Cardiac fibroblast (primary cell): ENCODE measurements at places on chromosomes 16 and 17.

DNA sequence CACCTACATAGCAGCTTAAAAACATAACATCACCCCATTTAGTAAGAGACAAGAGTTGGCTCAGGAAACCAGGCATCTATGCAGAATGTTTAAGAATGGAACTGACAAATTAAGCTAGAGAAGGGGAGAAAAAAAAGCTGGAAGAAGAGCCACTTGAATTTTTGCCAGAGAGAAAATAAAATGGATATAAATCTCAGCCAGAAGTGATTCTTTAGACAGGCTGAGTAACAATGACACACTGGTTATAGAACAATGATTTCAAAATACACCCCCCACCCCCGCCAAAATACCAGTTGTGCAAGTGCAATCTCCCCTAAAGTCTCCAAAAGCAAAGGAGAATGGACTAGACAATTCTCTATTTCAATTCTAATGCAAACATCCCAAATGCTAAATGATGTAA, 22.4 kb downstream of the LSM12 start:
- DNase-seq, result peak; percentile 59

DNA sequence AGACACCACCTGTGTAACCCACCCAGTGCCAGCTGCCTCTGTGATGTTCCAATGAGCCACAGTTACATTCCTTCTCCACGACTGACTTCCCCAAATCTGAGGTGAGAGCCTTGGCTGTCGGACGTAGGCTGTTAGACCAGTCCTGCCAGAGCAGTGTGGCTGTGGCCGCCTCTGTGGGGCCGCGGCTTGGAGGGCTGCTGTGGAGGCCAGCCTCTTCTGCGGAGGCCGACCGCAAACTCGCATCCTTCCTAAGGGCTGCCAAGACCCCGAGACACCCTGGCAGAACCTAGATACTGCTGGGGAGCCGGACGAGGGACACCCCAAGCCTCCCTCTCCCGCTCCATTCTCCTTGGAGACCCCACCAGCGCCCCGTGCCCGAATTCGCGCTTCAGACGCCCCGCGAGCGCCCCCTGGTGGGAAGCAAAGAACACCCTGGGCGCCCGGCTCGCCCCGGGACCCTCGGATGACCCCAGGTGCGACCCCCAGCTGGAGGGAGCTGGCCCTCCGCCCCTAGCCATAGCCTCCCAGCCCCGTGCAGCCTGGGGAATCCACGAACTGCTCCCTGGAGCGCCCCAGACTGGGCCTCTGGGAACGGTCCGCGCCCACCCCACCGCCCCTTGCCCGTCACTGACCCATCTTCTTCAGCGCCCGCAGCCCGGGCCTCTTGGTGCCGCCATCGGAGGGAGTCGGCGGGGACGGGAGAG, 547 bp downstream of the PLCD3 start:
- no peak for DNase-seq

GRCh38 chr17:39636587-39636926, 387 bp upstream of the STARD3 start:
- DNase-seq, result no peak

DNA sequence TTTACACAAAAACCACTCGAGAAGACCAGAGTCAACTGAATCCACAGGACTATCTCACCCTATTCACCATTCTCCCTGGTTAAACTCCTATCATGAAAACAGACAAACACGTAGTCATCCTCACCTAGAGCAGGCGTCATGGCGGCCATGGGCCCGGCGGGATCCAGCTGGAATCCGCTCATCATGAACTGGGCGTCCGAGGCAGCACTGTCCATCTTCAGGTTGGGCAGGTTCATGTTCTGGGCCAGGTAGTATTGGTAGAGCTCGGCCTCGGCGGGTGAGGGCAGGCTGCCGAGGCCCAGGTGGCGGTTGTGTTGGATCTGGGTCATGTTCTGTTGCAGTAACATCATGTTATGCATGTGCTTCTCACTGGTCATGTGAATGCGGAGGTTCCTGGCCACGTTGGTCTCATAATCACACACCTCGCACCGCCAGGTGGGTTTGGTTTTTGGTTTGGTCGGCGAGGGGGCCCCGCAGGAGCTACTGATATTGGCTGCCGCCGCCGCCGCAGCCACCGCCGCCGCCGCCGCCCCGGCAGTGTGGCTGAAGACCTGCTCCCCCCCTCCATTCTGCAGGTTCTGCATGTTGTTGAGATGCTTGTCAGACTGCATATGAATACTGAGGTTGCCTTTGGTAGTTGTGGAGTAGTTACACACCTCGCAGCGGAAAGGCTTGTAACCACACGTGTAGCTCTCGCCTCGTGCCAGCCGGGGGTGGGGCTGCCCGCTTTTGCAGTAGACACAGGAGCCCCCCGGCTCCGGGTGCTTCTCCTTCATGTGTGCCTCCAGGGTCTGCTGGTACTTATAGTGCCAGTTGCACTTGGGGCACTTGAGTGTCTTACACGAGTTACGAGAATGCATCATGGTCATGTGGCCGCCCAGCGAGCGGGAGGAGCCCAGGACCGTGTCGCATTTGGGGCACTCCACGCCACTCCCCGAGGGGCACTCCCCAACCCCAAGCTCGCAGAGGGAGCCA, 90.3 kb downstream of the ZFHX3 start:
- DNase-seq, result no peak

DNA sequence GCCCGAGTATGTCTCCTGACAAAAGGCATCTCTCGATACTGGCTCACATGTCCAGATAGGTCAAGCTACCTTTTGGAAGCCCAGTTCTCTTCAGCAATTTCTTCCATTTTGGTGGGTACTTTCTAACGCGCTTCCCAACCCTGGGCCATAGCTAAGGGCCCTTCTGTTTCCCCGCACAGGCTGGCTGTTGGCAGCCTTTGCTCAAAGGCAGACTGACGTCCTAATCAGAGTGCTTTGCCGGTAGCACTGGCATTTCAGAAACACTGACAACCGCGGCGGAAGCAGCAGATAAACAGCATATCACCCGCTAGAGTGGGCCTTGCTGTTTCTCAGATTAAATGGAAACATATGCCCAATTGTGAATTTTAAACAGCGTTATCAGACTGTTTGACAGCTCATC, 49.3 kb upstream of the MPHOSPH6 start:
- DNase-seq, result no peak

DNA sequence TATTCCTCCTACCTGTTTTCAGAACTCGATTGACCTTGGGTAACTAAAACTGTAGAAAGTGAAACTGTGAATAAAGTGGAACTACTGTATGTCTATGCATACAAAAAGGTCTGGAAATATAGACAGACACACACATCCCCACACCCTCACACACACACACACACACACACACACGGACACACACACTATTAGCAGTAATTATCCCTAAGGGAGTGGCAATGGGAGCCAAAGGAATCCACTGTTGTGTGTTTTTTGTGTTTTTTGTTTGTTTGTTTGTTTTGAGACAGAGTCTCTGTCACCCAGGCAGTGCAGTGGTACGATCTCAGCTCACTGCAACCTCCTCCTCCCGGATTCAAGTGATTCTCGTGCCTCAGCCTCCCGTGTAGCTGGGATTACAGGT, 26.6 kb upstream of the SRCIN1 start:
- DNase-seq, result no peak

- DNase-seq, result no peak
Measured at GRCh38 chr16:27868180-27868579, 195.3 kb downstream of the GSG1L start.

GRCh38 chr17:19876529-19877161, 8.9 kb upstream of the ULK2 start:
- no peak for DNase-seq

DNA sequence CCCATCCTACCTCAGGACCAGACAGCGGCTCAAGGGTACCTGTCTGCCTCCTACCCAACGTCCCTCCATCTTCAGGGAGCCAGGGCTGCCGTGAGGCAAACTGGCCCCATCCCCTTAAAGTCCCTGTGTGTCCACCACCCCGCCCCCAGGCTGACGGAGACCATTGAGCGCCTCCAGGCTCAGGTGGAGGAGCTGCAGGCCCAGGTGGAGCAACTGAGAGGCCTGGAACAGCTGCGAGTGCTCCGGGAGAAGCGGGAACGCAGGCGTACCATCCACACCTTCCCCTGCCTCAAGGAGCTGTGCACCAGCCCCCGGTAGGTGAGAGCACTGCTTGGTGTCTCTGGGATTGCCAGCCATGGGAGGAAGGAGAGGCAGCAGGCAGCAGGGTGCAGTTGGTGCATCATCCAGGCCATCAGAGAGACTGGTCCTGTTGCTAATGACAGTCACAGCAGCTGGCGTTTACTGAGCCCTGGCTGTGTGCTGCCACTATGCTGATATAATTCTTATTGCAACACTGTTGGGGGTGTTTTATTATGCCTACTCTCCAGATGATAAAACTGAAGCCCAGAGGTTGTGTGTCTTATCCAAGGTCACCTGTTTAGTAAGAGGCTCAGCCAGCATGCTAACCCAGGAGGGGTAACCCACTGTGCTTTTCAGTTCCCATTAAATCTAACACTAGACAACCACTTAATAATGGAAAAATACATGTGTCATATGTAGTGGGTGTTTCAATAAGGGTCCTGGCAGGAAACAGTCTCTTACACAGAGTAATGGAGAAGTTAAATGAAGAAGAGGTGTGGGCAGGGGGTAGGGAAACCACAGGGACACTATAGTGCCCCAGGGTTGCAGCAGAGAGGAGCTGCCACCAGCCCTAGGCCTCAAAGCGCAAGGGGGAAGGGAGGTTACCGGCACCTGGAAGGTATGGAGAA, 10.3 kb upstream of the MRPL58 start:
- DNase-seq, result no peak

DNA sequence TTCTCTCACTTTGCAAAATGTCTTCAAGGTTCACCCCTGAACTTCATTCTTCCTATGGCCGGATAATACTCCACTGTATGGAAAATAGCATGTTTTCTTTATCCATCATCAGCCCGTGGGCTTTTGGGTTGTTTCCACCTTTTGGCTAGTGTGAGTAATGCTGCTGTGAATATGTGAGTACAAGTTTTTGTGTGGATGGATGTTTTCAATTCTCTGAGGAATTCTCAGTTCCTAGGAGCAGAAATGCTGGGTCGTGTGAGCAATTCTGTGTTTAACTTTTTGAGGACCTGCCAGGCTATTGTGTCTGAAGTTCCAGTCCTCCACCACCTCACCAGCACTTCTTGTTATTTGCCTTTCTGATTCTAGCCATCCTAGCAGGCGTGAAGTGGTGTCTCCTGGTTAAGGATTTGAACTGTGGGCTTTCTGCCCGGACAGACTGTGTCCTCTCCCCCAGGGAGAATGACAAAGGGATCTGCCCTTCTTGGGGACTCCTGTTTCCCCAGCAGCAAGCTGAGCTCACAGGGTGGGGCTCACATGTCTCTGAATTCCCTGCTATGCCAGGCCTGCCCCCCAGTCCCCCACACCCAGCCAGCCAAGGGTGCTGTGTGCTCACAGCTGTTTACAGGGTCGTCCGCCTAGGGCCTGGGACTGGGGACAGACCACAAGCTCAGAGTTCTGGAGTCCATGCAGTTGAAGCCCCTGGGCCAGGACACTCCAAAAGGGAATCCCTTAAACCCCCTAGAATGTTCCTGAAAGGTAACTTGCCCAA, 92.2 kb upstream of the CIBAR2 start:
- DNase-seq, result peak; percentile 93

- no peak for DNase-seq
Measured at GRCh38 chr17:48644910-48645557, 18.9 kb upstream of the HOXB9 start.

DNA sequence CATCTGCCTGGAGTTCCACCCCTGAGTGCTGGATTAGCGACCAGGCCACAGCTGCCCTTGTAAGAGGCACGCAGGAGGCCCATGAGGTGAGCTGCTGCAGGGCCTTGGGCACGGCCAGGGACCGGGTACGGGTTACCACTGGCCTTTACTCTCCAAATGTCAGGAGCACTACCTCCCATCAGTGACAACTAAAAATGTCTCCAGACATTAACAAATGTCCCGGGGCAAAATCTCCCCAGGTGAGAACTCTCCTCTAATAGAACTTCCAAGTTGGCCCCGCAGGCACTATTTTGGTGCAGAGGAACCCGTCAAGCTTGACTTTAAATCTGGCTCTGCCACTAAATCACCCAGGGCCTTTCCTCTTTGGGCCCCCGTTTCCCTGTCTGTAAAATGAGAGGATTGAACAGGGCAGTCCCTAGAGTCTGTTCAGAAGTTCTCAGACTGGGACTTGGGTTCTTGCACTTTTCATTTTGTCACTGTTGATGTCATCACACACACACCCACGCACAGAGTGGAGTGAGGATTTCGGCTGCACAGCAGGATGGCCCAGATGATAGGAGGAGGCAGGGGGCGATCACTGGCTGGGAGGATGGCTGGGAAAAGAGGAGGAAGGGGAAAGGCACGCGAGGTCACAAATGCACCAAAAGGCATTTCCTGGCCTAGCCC, 24.5 kb upstream of the MAPT start:
- DNase-seq, result no peak

GRCh38 chr17:9403257-9403656, 172.4 kb downstream of the STX8 start:
- no peak for DNase-seq

- DNase-seq, result no peak
Measured at GRCh38 chr16:50244504-50245416, 21.6 kb upstream of the ADCY7 start.

GRCh38 chr17:4229627-4230541, 33.9 kb downstream of the ANKFY1 start:
- peak; percentile 99 for DNase-seq

GRCh38 chr17:69864462-69864861, 210.6 kb upstream of the KCNJ16 start:
- no peak for DNase-seq

GRCh38 chr17:81445642-81446503, 50.6 kb downstream of the BAHCC1 start:
- DNase-seq, result no peak

DNA sequence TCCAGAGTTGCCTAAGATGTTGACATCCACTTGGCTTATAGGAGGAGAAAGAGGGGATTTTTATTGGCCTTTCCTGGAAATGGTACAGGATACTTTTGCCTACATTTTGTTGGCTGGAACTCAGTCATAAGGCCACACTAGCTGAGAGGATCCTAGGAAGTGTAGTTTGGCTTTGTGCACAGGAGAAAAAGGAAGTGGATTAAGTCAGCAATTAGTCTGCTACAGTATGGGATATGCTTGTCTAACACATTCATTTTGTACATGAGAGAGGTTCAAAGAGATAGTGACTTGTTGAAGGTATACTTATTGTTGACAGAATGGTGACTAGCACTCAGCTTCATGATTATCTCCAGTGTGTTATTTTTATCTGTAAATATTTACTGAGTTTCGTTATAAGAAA, 10.3 kb downstream of the UTP18 start:
- no peak for DNase-seq

- DNase-seq, result no peak
Measured at GRCh38 chr17:74271281-74271680, 2.8 kb upstream of the DNAI2 start.

GRCh38 chr17:32976131-32976530, 15.5 kb upstream of the SPACA3 start:
- no peak for DNase-seq

- DNase-seq, result no peak
Measured at GRCh38 chr16:50271148-50272041, 5.0 kb downstream of the ADCY7 start.

DNA sequence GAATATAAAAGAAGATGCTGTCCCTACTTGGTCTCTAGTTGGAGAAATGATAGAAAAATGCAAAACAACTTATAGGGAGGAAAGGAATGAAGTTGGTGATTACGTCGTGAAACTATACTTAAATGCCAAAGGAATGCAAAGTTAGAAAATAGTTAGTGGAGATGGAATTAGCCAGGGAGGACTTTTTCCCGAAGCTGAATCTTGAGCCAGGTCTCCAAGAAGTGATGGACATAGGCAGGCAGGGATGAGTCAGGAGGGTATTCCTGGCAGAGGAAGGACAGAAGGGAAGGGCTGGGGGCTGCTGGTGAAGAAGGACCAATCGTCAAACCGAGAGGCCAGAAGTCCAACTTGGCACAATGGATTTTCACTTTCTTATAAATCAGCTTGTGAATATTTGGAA, 1.8 kb downstream of the SNTB2 start:
- peak; percentile 33 for DNase-seq

GRCh38 chr16:9780831-9781230, 401.4 kb downstream of the GRIN2A start:
- no peak for DNase-seq
